ENCODE measurements at places on chromosomes 12 and 14.
A peak's percentile ranks its signal among the peaks of the same experiment; 100 is the strongest.

DNA sequence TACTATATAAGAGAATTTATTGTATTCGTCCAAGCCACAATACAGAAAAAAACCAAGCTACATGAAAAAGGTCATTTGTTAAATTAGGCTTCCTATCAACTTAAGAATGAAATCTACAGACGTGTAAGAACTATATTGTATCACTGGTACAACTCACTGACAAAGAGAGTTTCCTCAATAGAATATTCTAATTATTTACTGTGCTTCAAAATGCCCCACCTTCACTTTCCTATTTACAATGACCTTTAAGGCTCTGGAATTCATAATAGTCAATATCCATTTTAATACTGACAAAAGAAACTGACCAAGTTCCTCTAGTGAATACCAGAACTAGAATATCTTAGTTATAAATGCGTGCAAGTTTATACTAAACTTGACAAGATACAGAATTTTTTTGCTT, 55.9 kb downstream of the C2CD5 start:
- no peak for DNase-seq

DNA sequence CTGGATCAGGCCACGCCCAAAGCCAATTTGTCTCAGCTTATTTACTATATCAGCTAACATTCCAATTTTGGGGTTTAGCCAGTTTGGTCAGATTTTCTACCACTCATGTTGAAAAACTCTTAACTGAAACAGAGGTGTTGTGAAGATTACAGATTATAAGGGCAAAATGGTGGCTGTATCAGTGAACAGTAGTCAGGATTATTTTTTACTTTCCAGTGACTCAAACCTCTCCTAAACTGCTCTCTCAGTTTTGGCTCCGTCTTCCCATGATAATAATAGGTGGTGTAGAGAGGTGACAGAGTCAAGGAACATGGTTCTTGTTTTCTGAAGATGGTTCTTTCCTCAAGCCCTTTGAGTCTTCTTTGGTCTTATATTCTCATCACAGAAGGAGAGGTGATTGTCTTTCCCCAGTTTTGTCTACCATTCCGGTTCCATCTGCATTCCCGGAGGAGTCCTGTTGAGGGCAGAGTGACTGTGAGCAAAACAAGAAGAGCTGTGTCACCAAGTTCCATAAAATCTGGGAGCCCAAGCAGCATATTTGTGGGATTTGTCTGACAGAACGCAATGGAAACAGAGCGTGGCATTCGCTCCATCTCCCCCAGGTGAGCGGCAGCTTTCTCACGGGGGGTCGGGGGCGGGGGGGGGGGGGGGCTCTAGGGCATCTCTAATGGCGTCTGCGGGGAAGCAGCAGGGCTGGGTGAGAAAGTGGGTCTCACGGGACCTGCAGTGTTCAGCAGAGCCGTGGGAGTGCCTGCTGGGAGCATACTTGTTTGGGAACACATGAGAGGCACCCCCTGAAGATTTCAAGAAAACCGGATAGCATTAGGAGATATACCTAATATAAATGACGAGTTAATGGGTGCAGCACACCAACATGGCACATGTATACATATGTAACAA, 59.1 kb downstream of the TBC1D30 start:
- no peak for DNase-seq

GRCh38 chr12:77163074-77164038, 98.0 kb upstream of the E2F7 start:
- DNase-seq, result no peak

- DNase-seq, result no peak
Measured at GRCh38 chr12:57107456-57108155, 3.6 kb downstream of the STAT6 start.

- peak; percentile 23 for DNase-seq
Measured at GRCh38 chr12:38053655-38054464, 262.7 kb upstream of the ALG10B start.

DNA sequence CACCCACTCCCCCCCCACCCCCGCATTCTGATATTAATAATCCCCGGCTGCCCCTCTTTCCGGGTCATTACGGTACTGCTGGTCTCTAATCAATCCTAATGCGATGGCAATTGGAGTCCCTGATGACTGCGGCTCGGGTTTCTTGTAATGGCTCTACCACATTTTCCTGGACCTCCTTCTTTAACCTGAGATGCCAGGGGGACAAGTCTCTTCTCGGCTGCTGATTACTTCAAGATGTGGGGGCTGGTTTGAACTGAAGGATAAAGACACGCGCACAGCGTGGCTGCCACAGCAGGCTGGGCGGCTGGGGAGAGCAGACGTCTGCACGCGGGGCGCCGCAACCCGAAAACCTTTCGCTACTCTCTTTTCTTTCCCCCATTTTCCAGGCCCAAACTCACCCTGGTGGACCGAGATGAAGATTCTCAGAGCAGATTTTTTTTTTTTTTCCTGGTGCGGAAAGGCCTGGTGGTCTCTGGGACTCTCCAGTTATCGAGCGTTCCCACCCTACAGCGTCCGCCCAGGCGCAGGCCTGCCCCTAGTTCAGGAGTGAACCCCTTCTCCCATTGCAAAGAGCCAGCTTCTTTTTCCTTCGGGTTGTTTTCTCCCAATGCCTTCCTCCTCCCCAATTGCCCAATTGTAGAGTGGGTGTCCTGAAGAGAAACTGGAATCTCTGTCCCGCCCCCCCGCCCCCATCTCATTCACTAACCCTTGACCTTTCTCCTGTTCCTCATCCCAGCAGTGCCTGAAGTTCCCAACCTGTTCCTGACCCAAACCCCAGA, 6.0 kb upstream of the SIX1 start:
- DNase-seq, result no peak

DNA sequence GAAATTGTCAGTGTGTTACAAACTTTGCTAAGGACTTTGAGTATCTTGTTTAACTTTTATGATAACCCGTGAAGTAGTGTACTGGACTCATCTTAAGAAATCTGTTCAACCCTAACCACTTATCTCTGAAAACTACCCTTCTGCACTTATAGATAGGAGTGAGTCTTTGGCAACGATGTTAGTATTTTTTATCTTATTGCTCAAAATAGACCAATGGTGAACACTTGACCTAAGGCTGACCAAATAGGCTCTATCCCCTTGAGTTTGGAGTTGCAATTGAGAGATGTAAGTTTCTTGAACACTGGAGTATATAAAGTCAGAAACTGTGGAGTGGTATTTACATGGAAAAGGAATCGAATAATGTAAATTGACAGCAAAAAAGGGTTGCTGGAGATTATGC, 786.1 kb downstream of the TMTC2 start:
- no peak for DNase-seq

DNA sequence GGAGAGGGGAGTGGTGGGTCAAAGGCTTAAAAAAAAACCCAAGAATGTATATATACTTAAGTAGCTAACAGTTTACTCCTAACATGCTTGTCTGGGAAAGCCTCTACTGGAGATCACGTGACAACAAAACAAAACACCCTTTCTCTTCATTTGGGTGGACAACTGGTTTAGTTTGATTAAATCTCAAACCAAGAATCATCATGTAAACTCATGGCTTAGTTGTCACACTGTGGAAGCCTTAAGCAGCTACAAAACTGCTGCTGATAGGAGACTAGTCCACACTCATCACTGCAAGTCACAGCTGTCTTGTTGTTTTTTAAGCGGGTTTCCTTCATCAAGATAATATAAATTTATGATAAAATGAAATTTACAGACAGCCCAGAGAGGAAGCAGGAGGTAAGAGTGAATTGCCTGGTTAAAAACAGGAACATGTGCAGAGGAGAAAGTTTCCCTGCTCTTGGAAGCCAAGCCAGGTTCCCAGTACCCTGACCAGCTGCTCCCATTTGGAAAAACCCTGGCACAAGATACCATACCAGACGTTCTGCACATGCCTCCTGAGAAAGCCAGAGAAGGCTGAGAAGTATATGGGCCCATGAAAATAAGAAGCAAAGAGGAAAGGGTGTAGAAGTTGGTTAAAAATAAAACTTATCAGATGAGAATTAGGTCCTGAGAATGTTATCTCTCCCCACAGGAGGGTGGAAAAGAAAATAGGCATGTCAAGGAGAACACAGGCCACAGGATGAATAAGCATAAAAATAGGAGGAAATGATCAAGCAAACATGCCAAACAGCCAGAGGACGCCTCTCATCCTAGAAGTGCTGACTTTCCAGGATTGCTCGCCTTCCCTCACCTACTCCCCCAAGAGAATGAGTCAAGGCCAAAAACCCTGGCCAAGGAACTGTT, 34.0 kb downstream of the EGLN3 start:
- no peak for DNase-seq

DNA sequence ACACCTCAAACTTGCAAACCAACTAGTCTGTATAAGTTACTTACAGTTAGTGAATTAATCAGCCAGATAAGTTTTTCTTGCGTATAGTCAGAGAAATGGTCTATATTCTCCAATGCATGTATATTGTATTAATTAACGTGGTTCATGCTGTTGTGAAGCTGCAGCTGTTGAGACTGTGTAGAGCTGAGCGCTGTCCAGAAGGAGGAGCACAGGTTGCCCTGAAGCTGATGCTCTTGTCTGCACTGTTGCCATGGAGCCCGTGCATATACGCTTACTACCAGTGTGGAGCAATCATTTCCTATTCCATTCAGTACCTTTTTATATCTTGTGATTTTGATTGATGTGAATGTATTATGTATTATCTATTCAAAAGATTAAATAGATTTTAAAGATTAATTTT, 74.3 kb upstream of the ARID2 start:
- DNase-seq, result peak; percentile 34

DNA sequence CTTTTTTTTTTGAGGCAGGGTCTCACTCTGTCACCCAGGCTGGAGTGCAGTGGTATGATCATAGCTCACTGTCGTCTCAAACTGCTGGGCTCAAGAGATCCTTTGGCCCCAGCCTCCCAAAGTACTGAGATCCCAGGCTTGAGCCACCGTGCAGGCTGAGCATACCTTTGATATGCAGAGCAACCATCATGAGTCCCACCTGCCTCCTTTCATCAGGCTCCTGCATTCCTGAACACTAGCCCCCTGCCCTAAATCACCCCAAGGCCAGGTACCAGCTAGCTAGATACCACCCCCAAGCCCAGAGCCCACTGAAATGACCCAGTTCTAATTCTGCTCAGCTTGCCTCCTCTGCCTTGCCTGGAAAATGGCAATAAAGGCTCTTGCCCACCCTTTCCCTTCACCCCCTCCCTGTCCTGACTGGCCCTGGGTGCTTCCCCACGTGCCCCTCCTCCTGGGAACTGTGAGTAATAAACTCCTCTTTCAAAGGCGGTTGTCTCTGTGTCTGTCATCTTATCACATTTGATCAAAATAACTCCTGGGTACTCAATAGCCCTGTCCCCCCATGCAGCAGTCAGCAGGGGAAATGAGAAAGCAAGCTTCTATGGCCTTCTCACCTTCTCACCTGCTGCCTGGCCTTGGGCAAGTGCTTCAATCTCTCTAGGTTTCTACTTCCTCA, 6.4 kb upstream of the BRF1 start:
- DNase-seq, result no peak

- no peak for DNase-seq
Measured at GRCh38 chr12:8672381-8672780, 9.8 kb upstream of the MFAP5 start.

DNA sequence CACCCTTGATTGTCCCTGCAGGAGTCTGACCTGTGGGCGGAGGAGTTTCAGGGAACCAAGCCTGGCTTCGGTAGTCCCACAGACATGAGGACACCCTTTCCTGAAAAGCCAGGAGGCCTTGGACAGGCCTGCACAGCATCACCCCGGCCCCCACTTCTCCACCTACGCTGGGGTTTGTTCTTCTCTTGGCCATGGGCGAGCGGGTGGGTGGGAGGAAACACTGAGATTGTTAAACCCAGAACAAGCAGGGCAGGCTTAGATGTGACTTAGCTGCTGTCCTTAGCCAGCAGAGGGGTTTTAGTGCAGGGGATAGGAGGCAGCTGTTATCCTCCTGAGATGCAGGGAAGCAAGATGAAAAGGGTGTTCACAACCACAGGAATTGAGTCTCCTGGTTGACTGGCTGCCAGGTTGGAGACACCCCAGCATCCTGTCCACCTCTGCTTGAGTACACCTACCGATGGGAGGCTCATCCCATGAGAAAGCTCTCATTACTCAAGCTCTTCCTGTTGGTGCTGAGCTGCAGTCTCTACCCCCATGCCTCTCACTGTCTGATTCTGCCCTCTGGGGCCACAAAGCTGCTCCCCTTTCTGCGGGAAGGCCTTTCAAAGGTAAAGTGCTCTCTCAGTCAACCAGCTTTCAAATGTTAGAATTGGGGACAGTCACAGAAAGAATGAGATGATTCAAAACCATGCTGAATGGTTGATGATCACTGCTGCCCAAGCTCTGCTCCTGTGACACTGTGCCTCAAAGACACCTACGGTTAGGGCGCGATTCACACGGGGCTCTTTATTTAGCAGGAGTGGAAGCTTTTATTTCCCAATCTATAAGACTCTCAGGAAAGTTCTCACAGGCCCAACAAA, 86.3 kb downstream of the IRF2BPL start:
- DNase-seq, result no peak

GRCh38 chr12:1811281-1811947, 9.0 kb upstream of the LRTM2 start:
- peak; percentile 67 for DNase-seq

DNA sequence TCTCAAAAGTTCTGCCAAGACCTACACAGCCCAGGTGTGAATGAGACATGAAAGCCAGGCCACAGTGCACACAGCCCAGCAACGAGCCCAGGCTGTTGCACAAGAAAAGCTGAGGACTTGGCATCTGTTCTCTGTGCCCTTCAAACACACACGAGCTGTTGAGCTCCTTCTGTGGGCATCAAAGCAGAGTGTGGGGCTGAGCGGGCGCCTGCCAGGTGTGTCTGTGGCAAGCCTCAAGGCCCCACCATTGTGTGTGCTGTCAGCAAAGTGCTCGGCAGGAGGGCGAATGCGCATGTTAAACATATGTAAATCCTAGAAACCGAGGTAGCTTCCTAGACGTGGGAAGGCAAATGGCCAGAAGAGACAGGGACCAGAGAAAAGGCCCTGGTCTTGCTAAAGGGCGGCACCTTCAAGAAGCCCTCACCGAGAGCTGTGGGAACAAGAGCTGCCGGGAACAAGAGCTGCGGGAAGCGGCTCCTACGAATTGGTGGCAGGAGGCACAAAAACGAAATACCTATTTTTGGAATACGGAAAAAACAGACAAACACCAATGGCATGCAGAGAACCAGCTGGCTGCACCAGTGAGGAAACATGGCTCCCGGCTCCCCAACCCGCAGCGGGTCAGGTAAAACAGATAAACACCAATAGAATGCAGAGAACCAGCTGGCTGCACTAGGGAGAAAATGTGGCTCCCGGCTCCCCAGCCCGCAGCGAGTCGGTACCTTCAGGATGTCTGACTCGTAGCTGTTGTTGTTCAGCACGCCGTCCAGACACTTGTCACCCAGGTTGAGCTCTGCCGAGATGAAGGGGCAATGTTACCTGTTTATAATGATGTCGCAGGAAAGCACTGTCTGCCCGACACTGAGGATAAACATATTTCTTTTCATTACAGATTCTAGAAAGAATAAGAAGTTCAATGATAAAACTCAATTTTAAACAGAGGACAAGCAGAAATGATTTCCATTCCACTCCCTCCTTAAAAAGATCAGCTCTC, 19.0 kb upstream of the GOLGA3 start:
- DNase-seq, result no peak

- DNase-seq, result no peak
Measured at GRCh38 chr12:22626406-22626805, 1.4 kb downstream of the ETNK1 start.

- DNase-seq, result no peak
Measured at GRCh38 chr12:71581206-71581605, 82.4 kb downstream of the ZFC3H1 start.

All from stimulated activated CD8-positive, alpha-beta memory T cell treated with anti-CD3 and anti-CD28 coated beads, Interleukin-4, amount 100 ng/mL, for 48 hours (primary cell).